CD4-positive, alpha-beta T cell treated with Interferon alpha-2 for 1 hour (primary cell): ENCODE measurements at places on chromosomes 13 and 19.

- no peak for DNase-seq
Observed at GRCh38 chr19:41888926-41889325, 5.9 kb downstream of the ARHGEF1 start.

- no peak for DNase-seq
Observed at GRCh38 chr19:37695144-37695899, 24.2 kb downstream of the ZNF607 start.

DNA sequence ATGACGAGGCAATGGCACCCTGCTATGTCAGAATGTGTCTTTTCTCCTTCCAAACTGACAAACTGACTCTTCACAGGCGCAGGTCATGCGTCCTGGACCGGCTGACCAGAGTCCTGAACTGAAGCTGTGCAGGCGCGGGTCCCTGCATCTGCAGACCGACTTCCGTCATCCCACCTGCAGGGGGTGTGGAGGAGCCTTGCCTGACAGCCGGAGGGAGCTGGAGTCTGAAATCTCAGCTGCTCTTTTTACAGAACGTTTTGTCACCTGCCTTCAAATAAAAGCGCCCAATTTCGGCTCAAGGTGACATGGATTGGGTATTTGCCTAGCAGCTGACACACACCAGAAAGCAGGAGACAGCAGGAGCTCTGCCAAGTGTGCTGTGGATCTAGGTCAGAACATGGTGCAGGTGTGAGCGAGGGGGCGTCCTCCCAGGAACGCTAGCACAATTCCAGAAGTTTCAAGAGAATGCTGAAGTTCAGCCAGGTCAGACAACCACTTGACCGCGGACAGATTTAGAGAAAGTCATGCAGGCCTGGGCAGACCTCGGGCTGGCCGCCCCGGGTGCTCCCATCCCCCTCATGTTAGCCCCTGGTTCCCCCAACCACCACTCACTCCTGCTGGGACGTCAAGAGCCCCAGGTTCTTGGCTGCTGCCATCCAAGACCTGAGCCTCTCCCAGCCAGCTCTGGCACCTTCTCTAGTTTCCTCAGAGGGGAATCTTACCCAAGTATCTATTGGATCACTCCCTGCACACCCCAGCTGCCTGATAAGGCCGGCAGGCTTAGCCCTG is 32.8 kb downstream of the ELL start:
- DNase-seq = no peak

DNA sequence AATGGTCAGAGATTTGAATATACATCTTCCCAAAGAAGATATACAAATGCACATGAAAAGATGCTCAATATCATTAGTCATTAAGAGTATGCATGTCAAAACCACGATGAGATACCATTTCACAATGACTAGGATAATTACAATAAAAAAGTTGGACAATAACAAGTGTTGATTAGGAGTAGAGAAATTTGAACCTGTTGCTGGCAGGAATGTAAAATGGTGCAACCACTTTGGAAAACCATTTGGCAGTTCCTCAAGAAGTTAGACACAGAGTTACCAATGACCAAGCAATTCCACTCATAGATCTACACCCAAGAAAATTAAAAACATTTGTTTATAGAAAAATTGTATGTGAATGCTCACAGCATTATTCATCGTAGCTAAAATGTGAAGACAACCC is 33.2 kb upstream of the STARD13 start:
- DNase-seq = no peak

- DNase-seq = no peak
Observed at GRCh38 chr19:54518844-54519243, 16.2 kb downstream of the LAIR2 start.
